Stimulated activated CD8-positive, alpha-beta memory T cell treated with anti-CD3 and anti-CD28 coated beads, Interleukin-4, amount 100 ng/mL, for 48 hours (primary cell): ENCODE measurements at places on chromosomes 3 and 15.
A peak's percentile ranks its signal among the peaks of the same experiment; 100 is the strongest.

- DNase-seq, result no peak
Measured at GRCh38 chr3:190621927-190622326, 108.0 kb downstream of the IL1RAP start.

- DNase-seq, result no peak
Measured at GRCh38 chr3:72999951-73000350, 3.3 kb downstream of the PPP4R2 start.

- DNase-seq, result peak; percentile 64
Measured at GRCh38 chr3:193593668-193594030, 641 bp downstream of the OPA1 start.

GRCh38 chr3:58169371-58169770 lies 41.4 kb downstream of the DNASE1L3 start:
- DNase-seq, result no peak

DNA sequence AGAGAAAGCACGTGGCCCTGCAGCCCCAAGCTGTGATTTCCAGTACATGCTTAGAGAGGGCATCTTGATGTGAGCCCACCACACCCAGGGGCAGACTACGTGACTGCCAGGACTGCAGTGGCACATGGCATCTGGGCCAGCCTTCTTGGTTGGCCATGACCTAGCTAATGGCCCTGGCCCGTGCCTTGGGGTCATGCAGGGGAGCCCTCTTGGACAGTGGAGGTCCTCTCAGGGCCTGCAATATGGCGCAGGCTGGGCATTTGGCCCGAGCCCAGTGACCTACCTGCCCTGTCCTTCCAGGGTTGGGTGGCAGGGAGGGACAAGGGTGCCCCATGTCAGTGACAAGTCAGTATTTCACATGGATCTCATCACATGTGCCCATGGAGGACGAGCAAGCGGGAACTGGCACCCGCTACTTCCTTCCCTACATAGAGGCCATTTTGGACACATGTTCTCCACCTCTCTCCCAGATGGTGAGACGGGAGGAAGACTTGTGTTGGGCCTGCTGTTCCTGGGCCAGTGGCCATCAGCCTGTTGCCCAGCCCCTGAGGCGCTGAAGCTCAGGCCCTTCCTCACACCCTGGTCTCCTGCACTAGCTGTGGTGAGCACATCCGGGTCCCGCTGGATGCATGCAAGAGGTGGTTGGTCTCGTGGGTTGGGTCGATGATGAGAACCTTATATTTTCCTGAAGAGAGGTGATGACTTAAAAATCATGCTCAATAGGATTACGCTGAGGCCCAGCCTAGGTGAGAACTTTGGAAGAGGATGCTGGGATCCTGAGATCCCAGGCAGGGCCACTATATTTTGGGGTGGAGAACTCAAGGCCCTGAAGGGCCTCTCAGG lies 195.6 kb downstream of the UBE3A start:
- DNase-seq, result peak; percentile 8

- DNase-seq, result peak; percentile 60
Measured at GRCh38 chr15:39171944-39172368, 408.9 kb upstream of the THBS1 start.

DNA sequence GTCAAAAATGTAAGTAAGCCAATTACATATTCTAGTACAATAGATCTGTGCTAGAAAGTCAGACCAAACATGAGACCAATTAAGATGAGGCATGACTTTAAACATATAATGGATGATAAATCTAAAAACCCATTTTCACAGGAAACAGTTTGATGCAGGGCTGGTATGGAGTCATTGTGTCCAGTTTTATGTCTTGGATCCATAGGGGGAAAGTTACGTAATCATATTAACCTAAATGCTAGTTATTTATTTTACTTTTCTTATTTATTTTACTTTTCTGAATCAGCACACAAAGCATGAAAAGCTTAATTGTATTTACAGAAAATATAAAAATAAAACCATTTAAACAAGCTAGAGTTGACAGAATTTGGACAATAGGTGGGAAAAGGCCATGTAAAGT lies 26.3 kb upstream of the TMCC1 start:
- no peak for DNase-seq

- DNase-seq, result no peak
Measured at GRCh38 chr15:90836296-90836871, 32.0 kb upstream of the FURIN start.

DNA sequence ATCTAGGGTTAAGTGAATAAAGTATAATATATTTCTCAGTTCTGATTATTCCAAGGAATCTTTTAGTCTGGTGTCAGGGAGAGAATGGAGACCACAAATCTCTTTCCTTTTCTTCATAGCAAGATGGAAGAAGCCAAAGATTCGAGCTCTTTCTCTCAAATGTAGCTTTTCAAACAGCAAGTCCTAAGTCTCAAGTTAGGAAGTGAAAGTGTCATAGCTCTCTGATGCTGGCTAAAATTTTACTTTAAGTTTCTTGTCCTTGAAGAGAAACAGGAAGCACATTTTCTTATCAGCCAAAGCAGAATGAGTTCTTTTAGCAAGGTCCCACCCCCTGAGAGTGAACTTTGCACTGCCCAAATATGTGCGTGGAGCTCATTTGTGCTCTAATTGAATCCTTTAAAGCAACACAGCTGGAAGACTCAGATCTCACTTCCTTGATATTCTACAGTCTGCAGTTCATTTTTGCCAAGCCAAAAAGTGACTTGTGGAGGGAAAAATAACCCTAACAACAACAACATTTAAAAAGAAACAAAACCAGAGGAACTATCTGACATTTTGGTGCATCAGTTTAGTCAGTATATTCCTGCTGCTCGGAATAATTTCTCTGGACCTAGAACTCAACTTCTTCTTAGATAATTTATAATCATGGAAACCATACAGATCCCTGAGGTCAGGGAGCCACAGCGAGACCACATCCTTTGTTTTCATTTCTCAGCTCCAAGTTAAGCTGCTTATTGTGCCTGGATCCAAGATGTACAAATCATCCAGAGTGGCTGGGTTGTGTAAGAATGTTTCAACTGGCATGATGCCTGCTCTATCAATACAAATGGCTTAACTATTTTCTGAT lies 238.7 kb upstream of the P2RY1 start:
- no peak for DNase-seq

DNA sequence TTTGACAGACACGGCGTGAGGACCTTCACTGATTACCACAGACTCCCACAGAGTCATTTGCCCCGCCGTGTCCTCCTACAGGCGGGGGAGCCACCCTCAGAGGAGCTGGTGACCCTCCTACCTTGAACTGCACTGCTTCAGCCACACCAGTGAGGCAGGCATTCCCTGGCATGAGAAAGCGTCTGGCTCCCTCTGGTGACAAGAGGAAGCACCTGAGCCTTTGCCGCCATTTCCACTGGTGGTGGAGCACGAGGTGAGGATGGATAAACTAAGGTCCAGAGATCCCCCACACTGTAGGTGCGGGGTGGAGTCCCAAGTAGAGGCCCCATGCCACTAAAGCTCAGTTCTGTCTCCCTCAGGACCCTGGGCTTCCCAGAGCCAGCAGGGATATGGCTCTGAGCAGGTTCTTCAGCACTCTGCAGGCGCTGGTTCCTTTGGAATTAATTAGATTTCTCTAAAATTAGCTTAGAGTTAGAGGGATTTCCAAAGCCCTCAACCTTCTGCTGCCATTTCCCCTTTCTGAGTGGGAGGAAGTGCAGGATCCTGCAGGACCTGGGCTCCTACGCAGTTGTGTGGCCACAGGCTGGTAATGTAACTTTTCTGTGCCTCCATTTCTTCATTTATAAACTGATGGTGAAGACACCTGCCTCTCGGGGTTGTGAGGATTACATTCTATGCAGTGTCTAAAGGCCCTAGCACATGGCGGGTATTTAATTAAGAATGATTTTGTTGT lies 224.0 kb downstream of the SLCO3A1 start:
- peak; percentile 78 for DNase-seq

DNA sequence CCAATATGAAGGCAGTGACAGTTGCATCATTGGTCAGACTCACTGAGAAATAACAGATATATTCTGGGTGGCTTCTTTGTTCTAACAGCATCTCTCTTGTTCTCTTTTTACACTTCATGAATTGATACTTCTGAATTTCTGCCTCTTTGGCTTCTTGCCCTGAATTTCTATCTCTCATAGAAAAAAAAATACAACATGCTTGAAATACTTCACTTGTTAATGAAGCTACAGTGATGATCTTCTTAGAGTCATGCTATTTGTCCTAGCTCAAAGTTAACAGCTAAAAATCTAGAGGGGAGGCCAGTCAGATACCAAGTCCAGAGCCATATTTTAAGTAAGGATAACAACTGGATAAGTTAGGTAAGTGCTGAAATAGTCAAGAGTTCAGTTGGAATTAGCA lies 597.2 kb upstream of the AGTR1 start:
- no peak for DNase-seq

DNA sequence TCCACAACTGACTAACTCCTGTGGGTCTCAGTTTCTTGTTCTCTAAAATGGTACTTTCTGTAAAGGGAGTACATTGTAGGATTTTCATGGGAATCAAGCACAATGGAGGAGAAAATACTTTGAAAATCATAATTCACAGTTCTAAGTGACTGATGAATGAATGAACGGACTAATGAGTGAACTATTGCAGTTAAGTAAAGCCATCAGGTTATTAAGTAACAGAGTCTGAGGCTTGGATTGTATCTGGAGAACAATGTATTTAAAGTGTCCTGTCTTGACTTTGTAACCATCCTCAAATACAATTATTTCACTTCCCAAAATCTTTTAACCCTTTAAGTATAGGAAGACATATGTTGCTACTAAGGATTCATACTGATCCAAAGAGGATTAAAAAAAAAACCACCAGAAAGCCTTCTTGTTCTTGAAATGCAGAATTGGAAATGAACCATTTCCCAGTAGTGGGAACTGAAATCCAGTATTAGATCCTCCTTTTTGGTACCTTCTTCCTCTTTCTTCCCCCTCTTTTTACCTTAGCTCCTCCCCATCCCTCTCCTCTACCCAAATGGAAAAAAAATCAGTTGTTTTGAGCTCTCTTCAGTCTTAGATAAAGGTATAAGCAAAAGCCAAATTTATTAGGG lies 13.2 kb upstream of the BCL6 start:
- DNase-seq, result no peak

DNA sequence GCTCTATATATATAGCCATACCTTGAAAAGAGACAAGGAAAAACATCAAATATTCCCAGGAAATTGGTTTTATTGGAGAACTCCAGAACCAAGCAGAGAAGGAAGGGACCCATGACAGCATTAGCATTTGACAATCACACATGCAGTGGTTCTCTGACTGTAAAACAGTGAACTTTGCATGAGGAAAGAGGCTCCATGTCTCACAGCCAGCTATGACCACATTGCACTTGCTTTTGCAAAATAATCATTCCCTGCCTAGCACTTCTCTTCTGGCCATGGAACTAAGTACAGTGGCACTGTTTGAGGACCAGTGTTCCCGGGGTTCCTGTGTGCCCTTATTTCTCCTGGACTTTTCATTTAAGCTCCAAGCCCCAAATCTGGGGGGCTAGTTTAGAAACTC lies 85.5 kb downstream of the TGFBR2 start:
- DNase-seq, result no peak

DNA sequence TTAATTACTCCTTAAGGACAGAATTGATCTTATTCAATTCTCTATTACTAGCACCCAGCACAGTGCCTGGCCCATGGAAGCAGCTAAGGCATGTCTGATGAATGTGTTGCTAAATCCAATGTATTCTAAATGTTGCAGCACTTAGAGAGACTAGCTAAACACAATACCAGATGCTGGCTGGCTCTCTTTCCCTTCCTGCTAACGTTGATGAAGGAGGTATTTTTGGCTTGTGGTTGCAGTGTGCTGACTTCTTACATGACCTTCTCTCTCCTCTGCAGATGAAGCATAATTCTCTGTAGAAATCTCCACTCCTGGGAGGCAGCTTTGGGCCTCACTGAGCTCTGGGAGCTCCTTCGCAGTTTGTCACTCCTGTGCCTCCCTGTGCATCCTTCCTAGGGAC lies 183.6 kb downstream of the PEX5L start:
- no peak for DNase-seq

- no peak for DNase-seq
Measured at GRCh38 chr3:93910097-93910496, 63.6 kb downstream of the PROS1 start.

GRCh38 chr3:134377896-134378295 lies 3.6 kb upstream of the AMOTL2 start:
- DNase-seq, result no peak

DNA sequence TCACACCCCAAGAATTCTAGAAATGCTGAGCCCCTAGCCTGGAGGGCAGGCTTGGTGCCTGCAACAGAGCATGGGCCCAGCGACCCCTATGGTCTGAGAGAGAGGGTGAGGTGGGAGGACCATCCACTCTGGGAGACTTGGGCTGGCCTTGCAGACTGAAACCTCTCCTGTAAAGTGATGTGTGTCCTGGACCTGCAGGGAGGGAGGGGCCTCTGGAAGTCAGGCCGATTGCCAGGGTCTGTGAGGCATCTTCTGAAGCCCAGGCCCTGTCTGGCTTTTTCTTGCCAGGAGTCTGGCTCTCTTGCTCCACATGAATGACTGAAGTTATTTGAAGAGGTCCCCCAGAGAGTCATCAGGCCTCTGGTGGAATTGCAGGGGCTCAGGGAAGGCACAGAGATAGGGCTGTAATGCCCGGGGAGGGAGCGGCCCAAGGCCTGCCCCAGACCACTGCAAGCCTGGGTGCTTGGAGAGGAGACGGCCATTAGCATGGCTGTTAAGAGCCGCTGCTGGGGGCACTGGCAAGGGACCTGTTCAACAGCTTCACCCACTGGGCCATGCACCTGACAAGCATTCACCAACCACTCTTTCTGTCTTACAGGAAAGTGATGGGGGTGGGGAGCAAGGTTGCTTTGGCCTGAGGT lies 56.0 kb upstream of the CHRNA7 start:
- DNase-seq, result no peak

- DNase-seq, result peak; percentile 73
Measured at GRCh38 chr3:108090049-108090700, 656 bp downstream of the CD47 start.

DNA sequence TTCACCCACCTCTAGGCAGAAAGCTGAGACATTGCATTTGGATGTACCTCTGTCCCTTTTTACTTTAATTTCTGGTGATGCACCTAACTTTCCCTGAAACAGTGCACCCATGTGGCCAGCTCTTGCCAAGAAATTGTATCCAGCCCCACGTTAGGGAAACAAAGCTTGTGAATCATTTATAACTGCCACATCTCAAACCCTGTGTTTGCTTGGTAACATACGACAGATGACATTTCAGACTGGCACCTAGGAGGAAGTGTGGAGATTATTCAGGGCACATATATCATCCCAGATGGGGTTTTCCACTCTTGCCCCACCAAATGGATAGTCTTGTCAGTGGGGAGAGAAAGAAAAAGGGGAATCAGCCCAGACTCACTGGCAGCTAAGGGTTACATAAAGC lies 2.1 kb downstream of the CYB561D2 start:
- no peak for DNase-seq
